ENCODE measurements at places on chromosomes 1 and 21. TPM values are rescaled to one million over a fixed set of nuclear protein-coding genes. Genes with fewer than 3 reads are reported as not detected.

GRCh38 chr1:51504806-51505525 is 14.1 kb downstream of the EPS15 start:
- no peak for DNase-seq

- peak; percentile 81 for DNase-seq
Observed at GRCh38 chr1:200917291-200917817, 22.7 kb downstream of the INAVA start.

GRCh38 chr1:58591806-58592205 is 14.8 kb upstream of the TACSTD2 start:
- no peak for DNase-seq

Gene S100B
- total RNA-seq, result 0.21 TPM

DNA sequence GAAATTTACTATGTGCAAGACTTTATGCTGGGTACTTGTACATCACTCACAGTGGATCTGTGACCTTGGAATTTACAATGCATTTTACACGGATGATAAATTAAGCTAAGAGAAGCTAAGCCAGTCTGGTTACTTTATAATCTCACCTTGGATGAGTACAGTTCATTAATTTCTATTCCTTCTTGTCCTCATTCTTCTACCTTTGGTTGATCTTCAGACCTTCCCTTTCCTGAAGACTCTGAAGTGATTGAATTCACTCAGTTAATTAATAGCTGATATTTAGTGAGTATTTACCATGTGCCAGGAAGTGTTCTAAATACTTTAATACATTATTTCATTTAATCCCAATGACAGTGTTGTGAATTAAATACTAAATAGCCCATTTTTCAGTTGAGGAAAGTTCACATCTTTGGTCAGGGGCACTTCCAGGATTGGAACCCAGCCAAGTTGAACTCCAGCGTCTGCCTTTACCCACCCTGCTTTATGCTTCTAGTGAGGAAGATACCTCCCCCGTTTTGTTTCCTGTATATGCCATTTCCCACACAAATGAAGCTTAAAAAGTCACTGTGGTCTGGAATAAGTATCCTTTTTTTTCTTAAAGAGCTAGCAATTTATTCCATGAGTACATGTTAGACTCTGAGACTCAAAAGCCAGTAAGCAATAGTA is 146.6 kb downstream of the TLR5 start:
- DNase-seq, result peak; percentile 47

Gene OPN3
- 23.5 TPM for total RNA-seq

- DNase-seq, result peak; percentile 92
Observed at GRCh38 chr1:94237291-94238226, at the start of gene ARHGAP29. Gene ARHGAP29 (minus strand): TSS chr1:94237584. CDS start chr1:94231611, 5,973 bp downstream.

GRCh38 chr1:50023292-50024159 is at the start of gene AGBL4:
Gene AGBL4 (minus strand): TSS chr1:50023954.
- DNase-seq, result peak; percentile 33

- DNase-seq, result no peak
Observed at GRCh38 chr1:81392526-81393226, 408.1 kb upstream of the ADGRL2 start.

Gene LPAR3
- 11.1 TPM for total RNA-seq

- peak; percentile 33 for DNase-seq
Observed at GRCh38 chr1:45721207-45721606, 29.2 kb downstream of the IPP start.

- DNase-seq, result no peak
Observed at GRCh38 chr1:199151634-199152425, 513.0 kb downstream of the PTPRC start.

Gene MFSD2A
- total RNA-seq, result 0.88 TPM

DNA sequence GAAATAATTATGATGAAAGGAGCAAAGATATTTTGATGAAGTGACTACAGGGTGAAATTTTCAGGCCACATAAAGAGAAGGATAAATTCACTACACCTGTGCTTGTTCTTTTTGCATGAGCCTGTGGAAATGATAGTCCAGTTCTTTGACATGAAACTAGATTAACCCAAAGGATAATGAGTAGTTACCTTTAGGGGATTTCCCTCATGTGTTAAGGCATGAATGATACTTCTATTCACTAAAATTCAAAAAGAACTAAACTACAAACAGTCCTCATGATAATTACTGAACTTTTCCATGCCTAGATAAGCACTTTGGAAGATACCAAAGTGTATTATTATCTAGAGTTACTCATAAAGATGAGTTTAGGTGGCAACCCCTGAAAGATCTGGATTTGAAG is 244.3 kb downstream of the PTPRC start:
- no peak for DNase-seq

DNA sequence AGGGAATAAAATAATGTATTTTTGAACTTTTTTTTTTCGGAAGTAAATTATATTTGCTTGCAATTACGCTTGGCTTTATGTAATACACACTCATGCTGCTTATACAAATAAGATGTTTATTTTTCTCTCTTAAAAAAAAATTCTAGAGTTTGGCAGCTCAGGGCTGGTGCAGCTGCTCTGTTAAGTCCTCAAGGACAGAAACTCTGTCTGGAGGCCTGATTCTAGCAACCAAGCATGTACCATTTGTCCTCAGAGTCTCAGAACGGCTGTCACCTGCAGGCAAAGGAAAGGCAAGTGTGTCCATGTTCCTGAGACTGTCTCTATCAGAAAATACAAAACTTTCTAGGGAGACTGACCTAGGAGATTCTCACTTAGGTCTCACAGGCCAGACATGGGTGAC is 23.2 kb upstream of the CLDN17 start:
- DNase-seq, result no peak

- DNase-seq, result no peak
Observed at GRCh38 chr21:38986806-38987632, 181.3 kb downstream of the ETS2 start.

DNA sequence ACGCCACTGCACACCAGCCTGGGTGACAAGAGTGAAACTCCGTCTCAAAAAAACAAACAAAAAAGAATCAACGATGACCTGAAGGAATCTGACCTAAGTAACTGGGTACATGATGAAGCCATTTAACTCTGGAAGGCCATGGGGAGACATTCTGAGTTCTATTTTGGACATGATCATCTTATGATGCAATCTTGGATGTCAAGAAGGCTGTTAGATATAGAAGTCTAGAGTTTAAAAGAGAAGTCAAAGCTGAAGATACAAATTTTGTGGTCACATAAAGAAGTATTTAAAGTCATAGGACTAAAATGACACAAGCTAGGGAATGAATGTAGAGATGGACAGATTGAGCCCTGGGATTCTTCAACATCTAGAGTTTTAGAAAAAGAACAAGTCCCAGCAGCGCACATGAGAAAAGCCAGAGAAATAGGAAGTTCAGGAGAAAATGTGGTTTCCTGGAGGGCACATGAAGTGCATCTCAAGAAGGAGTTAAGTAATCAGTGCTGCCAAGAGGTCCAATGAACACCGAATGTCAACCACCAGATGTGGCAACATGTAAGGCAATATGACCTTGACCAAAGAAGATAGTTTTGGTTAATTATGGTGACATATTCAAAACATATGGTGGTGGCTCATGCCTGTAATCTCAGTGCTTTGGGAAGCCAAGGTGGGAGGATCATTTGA is 26.8 kb downstream of the ELK4 start:
- DNase-seq, result no peak

- no peak for DNase-seq
Observed at GRCh38 chr1:5254131-5254725, 599.8 kb downstream of the AJAP1 start.

Gene CYYR1
- 2.6 TPM for total RNA-seq

Gene MMEL1
- total RNA-seq, result not detected

GRCh38 chr1:53066488-53066887 is 4.5 kb downstream of the PODN start:
- DNase-seq, result no peak

- DNase-seq, result no peak
Observed at GRCh38 chr1:20474333-20474975, 11.6 kb downstream of the CAMK2N1 start.

- no peak for DNase-seq
Observed at GRCh38 chr1:102002057-102002456, 5.3 kb upstream of the OLFM3 start.

DNA sequence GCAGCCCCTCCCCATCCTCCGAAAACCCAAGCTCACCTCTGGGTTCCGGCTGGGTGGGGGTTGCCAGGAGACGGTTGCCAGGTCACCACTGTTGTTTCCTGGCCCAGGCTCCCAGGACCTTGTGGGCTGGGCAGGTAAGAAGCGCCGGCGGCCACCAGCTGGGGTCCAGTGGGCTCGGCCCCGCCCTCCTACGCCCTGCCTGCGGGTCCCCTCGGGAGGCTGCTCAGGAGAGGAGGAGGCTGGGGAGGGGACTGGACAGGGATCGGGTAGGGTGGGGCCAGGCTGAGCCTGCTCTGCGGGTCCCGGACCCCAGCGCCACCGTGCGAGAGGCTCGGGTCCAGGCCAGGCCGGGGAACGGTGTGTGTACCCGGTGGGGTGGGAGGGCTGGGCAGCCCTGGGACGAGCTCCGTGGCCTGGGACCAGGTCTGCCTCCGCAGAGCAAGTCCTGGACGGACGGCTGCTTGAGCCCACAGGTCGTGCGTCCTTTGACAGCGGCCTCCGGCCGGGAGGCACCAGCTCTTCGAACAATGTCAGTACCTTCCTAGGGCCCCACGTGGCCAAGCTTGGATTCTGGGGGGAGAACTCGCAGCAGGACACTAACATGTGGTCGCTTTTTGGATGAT is at the start of gene TTLL10:
TSS of gene TTLL10 (plus strand) at position 88 of the 623 bp plus-strand sequence. CDS start 5,336 bp downstream, outside the sequence.
- DNase-seq, result peak; percentile 11

GRCh38 chr1:64246294-64246917 is 43.0 kb downstream of the UBE2U start:
- DNase-seq, result peak; percentile 66

GRCh38 chr1:221573756-221574155 is 168.1 kb downstream of the DUSP10 start:
- peak; percentile 12 for DNase-seq

DNA sequence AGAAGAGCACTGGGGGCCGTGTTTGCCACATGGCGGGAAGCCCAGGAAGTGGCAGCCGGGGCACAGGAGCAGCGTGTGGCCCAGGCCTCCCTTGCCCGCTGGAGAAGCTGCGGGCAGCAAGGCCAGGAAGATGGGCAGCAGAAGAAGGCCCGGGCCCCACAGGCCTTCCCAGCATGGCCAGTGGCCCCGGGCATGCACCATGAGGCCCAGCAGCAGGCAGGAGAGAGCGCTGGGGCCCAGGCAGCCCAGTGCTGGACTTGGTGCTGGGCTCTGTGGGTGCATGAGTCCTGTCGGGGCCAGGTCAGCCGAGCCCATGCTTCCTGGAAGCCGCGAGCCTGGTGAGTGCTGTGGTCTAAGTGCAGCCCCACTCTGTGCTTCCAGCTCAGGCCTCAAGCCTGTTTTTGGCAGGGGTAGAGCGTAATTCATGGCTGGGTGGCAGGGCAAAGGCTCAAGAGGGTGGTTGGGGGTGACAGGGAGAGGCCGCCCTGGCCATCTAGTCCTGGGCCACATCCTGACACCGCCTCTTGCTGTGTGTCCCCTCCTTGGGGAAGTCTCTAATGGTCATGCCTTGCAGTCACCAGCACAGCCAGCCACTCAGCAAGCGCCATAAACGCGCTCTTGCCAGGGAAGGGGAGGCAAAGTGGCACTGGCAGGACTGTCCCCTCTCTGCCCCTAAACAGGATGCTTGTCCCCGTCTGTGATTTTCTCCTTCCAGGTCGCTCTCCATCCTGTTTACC is 21.3 kb downstream of the MTHFR start:
- no peak for DNase-seq

Gene RCAN3
- total RNA-seq, result 8.4 TPM

GRCh38 chr1:42040159-42040558 is 113.1 kb upstream of the GUCA2B start:
- no peak for DNase-seq

DNA sequence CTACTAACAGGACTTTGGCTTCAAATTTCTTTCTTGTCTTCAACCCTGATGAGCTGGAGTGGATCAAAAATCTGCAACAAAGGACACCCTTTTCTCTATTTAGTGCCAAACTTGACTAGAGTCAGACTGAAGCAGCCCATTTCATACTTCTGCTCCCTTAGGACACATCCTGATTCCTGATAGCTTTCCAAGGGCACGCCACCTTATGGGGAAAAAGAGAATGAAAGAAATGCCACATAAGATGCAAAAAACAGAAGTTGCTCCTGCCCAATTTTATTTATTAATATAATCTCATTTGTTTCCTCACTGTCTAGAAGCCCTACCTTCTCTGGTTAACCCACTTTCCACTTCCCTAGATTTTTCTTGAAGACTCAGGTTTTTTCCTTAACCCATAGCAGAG is 72.7 kb upstream of the NBPF4 start:
- no peak for DNase-seq

Gene TMEM240
- 8.1 TPM for total RNA-seq

DNA sequence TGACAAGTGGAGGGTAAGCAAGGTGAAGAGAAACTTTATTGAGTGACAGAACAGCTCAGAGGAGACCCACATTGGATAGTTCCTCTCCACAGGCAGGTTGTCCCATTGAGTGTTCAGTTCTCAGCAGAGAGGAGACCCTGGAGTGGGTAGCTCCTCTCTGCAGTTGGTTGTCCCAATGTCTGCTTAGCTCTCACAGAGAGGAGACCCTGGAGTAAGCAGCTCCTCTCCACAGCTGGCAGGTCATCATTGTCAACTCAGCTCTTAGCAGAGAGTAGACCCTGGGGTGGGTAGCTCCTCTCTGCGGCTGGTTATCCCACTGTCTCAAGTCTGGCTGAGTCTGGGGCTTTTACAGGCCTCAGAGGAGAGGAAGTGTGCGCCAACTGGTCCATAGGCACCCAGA is 6.0 kb upstream of the CHD1L start:
- no peak for DNase-seq

DNA sequence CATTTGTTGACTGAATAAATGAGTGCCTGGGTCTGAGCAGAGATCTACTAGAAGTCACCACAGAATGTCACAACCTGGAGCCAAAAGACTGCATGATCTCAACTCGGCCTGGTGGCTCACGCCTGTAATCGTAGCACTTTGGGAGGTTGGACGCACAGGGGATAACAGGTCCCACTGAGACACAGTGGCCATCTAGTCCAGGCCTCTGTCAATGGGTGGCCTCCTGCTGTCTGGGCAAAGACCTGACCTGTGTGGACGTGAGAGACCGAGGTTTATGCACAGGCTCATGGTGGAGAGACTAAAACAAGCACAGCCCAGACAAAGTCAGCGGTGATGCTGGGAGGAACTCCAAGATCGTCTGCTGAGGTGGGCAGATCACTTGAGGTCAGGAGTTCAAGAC is 103.0 kb upstream of the BACE2 start:
- DNase-seq, result no peak

- DNase-seq, result no peak
Observed at GRCh38 chr1:117566556-117566955, 39.3 kb upstream of the TENT5C start.

DNA sequence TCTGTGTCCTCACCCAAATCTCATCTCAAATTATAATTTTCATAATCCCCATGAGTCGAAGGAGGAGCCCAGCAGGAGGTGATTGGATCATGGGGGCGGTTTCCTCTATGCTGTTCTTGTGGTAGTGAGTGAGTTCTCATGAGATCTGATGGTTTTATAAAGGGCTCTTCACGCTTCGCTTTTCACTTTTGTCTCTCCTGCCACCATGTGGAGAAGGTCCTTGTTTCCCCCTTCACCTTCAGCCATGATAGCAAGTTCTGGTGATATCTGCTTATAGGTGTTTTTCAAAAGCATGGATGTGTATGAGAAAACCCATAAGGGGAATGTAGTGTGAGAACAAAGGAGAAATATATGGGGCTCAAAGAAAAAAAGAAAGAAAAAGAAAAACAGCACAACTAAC is 405.9 kb upstream of the RGS18 start:
- no peak for DNase-seq

Gene TFF3
- total RNA-seq, result not detected

GRCh38 chr1:174794861-174795260 is 204.9 kb upstream of the CACYBP start:
- no peak for DNase-seq

- no peak for DNase-seq
Observed at GRCh38 chr1:30645807-30646206, 77.6 kb downstream of the MATN1 start.

- DNase-seq, result no peak
Observed at GRCh38 chr21:17536381-17536780, 23.5 kb downstream of the CXADR start.
